ENCODE measurements at places on chromosomes 7 and 10.

GRCh38 chr10:317271-317769, 182.1 kb downstream of the ZMYND11 start:
- DNase-seq, result no peak

DNA sequence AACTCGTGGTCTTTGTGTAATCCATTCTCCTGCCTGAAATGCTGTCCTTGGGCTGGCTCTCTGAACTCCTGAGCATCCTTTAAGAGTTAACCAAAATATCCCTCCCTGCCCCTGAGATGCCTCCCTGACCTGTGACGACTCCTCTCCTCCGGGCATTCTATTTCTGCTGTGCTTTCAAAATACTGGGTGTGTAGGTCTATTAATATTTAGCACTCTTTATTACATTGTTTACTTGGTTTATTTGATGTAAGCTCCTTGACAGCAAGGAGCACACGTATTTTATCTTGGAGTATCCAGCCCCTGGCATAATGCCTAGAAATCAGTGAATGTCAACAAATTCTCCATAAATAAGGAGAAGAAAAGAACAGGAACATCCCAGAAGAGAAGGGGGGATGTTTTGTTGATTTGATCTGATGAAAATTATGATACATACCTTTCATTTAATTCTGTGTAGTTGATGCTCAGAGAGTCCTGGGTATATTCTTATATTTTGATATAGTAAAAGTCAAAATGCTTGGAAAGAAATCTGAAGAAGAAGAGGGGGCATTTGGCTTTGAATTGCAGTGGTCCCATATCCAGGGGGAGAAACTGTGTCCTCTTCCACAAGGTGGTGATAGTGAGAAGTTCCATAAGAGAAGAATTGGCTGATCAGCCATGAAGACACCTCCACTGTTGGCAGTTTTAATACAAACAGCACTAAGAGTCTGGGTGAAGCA, 107.7 kb upstream of the MPP7 start:
- DNase-seq, result no peak

DNA sequence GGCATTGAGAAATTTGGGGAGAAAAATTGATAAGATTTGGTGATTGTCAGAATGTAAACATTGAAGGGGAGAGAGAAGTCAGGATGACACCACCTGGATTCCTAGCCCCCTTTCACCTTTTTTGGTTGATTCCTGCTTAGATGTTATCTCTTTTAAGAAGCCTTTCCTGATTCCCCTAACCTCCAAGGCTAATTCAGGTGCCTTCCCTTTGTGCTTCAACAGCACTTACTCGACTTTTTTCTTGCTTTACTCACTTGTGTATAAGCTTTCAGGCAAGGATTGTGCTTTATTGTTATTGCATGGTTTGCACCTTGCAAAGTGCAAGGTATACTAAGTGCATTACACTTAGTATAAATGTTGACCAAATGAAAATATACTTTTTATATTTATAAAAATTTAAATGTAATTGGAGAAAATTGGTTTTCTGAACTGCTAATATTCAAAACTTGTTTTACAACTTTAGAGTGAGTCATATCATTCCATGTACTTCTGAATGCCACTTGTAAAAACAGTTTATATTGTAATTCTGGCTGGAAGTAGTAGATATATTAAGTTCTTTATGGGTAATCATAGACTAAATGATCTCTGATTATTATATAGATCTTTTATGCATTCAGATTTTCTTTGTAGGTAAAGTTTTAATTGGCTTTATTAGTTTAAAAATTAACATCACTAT, 13.2 kb downstream of the SHOC2 start:
- no peak for DNase-seq

GRCh38 chr10:80567292-80567691, 29.6 kb downstream of the SH2D4B start:
- no peak for DNase-seq

DNA sequence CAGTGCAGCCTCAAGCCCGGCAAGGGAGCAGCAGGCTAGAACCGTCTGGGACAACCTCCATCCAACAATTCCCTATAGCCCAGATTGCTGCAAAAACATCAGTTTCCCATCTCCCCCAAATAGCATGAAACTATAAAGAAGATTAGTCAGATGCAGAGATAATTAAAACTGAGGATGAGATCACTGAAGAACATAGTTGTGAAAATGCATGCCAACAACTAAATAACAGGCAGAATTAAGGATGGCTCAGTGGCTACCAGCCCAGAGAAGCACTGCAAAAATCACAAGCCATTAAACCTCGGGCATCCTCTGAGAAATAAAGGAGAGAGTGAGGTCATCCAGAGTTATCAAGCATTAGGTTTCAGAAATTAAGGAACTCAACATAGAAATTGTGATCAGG, 427.1 kb downstream of the TNS3 start:
- DNase-seq, result no peak

DNA sequence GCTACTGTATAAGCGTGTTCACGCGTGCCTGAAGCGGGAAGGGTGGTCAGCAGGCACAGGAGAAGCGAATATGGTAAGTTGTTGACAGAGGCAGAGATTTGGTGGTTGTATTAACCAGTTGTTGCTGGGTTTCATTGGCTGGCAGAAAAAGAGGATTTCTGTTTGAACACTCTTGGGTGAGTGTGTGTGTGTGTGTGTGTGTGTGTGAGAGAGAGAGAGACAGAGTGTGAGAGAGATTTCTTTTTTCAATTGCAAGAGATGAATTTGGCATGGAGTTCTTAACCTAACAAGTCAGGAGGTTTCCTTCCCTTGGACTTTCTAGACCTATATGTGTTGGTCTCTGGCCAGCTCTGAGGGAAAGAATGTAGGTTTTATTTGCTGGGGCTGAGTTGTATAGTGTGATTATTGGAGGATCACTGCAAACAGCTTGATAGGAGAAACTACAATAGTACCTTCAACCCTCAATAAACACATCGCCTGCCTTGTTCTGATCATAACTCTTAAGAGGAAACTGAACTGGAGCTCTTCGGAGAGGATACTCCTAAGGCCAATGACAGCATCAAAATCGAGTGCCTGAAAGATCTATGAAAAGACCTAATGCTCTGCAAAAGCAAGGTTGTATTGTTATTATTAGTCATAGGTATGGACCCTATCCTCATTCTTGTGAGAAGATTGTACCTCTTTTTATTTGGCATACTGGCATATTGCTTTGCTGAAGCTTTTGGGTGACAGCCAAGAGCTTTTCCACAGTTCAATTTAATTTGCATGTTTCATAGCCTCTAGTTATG, 1.2 kb downstream of the MCU start:
- no peak for DNase-seq

- no peak for DNase-seq
These were observed 16.7 kb downstream of the TMEM120A start for GRCh38 chr7:75977743-75978142.

DNA sequence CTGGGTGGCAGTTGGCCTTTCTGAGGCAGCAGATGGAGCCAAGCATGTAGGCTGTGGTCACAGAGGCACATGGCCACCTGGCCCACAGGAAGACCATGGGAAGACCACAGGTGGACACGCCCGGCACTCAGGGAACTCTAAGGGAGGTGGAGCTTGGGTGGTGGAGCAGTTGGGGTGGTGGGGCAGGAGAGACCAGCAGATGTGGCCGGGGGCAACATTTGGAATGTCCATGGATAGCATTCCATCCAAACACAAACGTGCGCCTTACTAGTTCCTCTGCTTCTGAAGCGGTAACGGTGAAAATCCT, 290.9 kb downstream of the PTPRN2 start:
- DNase-seq, result no peak

- DNase-seq, result no peak
These were observed 70.9 kb downstream of the SYPL1 start for GRCh38 chr7:106041140-106041717.

GRCh38 chr10:77111611-77112550, 525.7 kb downstream of the KCNMA1 start:
- peak; percentile 19 for DNase-seq

DNA sequence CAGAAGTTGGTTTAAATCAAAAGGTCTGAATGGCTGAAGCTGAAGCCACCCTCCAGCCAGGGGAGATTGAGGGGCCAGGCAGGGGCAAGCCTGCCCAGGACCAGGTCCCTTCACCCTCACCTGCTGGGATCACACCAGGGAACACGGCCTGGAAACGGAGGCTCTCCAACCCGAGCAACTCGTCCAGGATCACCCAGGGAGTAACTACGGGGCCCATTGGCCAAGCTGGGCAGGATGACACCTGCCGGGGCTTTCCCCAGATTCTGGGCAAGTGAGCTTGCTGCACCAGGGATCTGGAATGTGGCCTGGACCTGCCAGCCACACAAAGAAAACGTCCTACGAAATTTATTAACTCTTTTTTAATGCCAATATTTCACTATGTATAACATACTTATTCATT, 30.4 kb upstream of the PPP2R2D start:
- DNase-seq, result no peak

- DNase-seq, result no peak
These were observed 12.7 kb downstream of the HHEX start for GRCh38 chr10:92702301-92702916.

DNA sequence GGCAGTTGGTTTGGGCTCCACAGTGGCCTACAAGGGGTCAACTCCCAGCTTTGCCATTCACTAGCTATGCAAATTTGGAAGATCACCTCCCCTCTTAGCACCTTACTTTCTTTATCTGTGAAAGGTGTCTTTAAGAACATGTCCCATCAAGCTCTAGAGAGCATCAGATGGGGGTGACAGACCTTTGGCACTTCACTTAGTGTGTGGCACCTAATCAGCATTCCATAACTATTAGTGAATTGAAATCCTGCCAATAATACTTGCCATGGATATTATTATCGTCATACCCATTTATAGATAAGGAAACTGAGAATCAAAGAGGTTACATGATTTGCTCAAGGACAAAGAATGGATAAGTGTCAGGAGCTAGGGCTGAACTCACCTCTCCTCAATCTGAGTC, 51.9 kb downstream of the PLPP4 start:
- no peak for DNase-seq

DNA sequence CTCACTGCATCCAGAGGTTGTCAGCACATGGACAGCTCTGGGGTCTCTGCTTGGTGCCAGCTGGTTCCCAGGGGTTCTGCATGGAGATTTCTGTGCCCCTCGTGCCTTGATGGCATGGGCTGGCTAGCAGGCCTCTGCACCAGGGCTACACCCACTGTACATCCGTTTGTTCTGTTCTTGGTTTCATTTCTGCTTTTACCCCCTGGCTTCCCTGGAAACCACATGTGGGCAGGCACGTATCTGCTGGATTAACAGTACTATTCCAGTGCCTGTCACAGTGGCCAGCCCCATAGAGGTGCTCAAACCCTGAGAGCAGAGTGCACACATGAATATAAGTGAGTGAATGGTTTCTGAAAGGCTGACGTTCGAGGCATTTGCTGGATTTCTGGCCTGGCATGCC, 207.2 kb upstream of the GPR26 start:
- no peak for DNase-seq

- no peak for DNase-seq
These were observed 198.1 kb upstream of the LYZL2 start for GRCh38 chr10:30827531-30828120.

DNA sequence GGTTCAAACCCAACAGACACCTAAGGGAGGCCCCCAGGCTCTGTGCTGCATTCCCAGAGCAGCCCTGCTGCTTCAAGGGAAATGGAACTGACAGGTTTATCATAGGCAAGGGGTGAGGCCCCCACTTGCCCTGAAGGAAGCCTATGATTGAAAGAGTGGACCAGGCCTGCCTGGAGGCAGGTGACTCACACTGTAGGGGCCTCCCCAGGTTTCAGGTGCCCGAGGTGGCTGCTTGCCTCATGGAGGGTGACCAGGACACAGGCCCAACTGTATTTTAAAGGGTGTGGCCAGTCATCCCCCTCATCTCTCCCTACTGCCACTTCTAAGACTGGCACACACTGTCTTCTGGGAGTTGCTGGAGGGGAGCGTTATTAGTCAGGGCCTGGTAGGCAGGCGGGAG, 85.4 kb downstream of the ATXN7L1 start:
- no peak for DNase-seq

DNA sequence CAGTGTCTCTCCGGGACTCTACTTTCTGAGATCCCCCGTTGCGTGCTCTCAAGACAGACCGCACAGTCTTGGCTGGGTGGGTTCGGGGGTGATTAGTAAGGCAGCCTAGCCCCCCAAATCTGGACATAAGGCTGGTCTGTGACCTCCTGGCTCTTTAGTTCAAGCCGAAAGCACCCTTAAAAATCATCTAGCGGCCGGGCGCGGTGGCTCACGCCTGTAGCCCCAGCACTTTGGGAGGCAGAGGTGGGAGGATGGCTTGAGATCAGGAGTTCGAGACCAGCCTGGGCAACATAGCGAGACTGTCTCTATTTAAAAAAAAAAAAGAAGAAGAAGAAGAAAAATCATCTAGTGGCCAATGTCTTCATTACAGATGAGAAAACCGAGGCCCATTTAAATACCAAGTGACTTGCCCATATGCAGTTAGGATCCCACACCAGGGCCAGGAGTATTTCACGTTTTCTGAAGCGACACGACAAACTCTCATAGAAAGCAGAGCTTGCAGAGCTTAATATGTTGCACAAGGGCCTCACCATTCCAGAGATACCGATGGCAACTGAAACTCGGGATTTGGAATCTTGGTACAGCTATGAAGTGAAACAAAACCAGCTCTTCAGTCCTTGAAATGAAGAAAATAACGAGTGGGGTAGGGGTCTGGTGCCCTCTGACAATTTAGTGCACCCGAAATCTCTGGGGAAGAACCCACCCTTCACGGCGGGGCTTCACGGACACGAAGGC, 703 bp upstream of the HILPDA start:
- DNase-seq, result no peak

DNA sequence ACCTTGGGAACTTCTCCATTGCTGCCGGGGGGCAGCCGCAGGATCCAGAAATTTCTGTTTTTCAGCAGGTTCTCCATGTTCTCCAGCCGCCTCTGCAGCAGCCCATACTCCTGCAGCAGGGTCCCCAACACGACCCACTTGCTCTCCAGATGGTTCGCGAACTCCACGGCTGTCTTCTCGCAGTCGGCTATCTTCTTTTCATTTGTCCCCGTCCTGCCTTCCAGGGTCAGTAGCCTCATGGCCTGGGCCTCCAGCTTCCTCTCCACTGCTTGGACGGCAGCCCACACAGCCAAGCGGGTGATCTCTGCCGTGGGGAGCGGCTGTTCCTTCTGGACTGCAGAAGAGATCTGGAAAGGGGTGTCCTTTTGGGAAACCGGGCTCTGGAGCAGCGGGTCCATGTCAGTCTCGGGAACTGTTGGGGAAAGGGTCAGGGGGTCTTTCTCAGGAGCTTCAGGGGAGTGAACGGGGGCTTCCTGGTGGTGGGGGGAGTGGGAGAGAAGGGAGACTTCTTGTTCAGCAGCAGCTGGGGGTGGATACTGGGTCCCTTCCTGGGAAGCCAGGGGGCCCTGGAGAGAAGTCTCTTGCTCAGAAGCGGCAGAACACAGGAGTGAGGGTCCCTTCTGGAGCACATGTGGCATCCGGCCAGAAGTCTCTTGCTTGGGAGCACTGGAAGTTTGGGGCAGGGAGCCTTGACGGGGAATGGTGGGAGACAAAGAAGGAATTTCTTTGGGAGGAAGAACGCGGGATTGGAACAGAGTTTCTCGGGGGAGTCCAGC, 5.5 kb downstream of the ZNF777 start:
- DNase-seq, result no peak

Measured in CD8-positive, alpha-beta memory T cell (primary cell).